ENCODE measurements at places on chromosomes 12 and 14. TPM values are rescaled to one million over a fixed set of nuclear protein-coding genes. Genes with fewer than 3 reads are reported as not detected.

The CNTN1 gene
- total RNA-seq: 27.3 TPM

The KRT3 gene
- not detected for total RNA-seq

The TRPV4 gene
- total RNA-seq: 0.42 TPM

The ABHD4 gene
- total RNA-seq: 27.9 TPM

The PRIMA1 gene
- total RNA-seq: 29.8 TPM

The LAG3 gene
- 1.2 TPM for total RNA-seq

The ZFHX2 gene
- 2.2 TPM for total RNA-seq

DNA sequence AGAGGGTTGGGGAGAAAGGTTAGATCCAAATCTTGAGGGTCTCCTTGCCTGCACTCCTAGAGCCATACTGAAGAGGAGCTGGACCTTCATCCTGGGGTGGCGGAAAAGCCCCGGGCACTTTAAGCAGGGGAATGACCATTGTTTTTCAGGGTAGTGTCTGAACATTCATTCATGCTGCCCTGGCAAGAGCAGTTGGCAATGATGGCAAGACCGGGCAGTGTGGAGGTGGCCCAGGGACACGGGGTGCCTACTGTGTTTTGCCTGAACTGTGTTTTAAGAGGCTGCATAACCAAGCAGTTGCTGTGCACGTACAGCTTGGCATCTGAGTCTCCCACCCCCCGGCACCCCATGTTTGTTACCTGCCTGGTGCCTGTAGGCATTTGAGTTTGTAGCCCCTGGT is 14.7 kb downstream of the TPCN1 start:
- no peaks in the 10 kb centered on the region for H3K27me3 ChIP-seq
- peaks cover 15% of the 10 kb centered on the region for H3K4me1 ChIP-seq
- DNase-seq: no peak
- no peak overlapping the region for H3K27ac ChIP-seq
- no peak overlapping the region for H3K4me3 ChIP-seq

GRCh38 chr12:89040146-89040964 is 311.9 kb downstream of the DUSP6 start:
- DNase-seq: no peak
- no peak overlapping the region for H3K4me3 ChIP-seq
- no peaks in the 10 kb centered on the region for H3K36me3 ChIP-seq
- H3K27me3 ChIP-seq: no peaks in the 10 kb centered on the region

DNA sequence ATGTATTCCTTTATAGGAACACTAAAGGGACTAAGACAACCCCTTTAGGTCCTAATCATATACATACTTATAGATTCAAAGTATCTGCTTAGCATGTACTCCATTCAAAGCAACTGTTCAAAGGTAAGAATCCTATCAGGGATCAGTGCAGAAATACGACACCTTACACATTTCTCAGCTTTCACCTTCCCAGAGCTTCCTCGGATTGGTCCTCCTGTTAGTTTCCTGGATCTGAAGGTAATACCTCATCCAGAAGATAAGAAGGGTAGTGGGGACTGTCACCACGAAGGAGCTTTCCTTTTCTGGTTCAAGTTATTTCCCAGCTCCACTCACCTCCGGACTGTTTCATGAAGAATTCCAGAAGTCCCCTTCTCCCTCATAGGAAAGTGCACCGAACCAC is 38.0 kb downstream of the RCOR1 start:
- no peak overlapping the region for H3K27ac ChIP-seq
- no peak for DNase-seq
- H3K27me3 ChIP-seq: no peaks in the 10 kb centered on the region
- H3K36me3 ChIP-seq: no peaks in the 10 kb centered on the region

DNA sequence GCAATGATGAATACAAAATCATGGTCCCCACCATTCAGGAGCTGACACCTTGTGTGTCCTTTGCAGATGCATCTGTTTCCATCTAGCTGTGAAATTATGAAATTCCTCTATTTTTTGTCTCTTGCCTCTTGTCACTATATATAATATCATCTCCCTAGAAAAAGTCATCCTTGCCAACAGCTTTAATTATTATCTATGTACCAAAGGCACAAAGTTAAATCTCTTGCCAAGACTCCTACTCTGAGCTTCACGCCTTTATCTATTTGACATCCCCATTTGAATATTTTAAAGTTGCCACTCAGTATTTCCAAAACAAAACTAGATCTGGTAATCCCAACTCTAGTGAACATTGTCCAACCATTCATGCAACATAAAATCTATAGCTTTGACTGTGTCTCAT is 32.0 kb upstream of the PRB2 start:
- no peak overlapping the region for H3K27ac ChIP-seq
- no peak overlapping the region for H3K4me3 ChIP-seq
- H3K27me3 ChIP-seq: no peaks in the 10 kb centered on the region
- no peak for DNase-seq
- H3K4me1 ChIP-seq: no peaks in the 10 kb centered on the region

DNA sequence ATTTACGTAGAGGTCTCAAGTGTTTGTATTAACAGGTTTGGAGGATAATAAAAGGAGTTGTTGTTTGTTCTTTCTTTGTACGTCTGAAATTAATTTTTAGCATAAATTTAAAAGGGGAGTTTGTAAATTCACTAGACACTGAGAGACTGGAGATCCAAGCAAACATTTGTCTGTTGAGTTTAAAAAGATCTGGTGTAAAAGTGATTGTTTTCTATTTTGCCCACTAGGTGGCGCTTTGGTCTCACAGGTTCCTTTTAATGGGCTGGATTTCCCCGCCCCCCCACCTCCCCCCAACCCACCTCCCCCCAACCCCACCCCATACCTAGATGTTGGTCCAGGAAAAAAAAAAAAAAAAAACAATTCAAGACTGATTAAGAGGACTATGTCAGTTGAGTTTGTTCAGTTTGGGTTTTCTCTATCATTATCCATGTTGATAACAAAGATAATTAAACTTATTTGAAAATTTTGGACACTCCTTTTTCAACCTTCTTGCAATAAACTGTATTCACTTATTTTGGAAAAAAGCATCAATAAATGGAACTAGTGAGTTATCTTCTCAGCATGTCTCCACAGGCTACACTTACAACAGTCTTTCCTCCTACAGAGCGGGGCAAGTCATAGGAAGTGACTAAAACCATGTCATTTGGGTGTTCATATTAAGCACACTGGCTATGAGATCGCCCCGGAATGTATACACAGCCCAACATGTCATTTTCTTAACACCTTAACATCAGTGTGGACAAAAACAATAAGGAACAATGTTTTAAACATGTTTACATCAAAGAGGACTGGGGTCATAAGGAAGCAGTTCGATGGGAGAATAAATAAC is 841.1 kb downstream of the NRXN3 start:
- no peak for DNase-seq
- H3K4me3 ChIP-seq: no peak overlapping the region
- no peaks in the 10 kb centered on the region for H3K27me3 ChIP-seq
- no peaks in the 10 kb centered on the region for H3K36me3 ChIP-seq

- no peaks in the 10 kb centered on the region for H3K27me3 ChIP-seq
- H3K4me3 ChIP-seq: no peak overlapping the region
- H3K4me1 ChIP-seq: no peaks in the 10 kb centered on the region
- no peak overlapping the region for H3K27ac ChIP-seq
- DNase-seq: no peak
- H3K36me3 ChIP-seq: no peaks in the 10 kb centered on the region
These were observed 146.2 kb downstream of the DACT1 start for GRCh38 chr14:58783792-58784511.

- H3K4me1 ChIP-seq: peaks cover 4% of the 10 kb centered on the region
- no peak overlapping the region for H3K27ac ChIP-seq
- H3K4me3 ChIP-seq: no peak overlapping the region
- no peaks in the 10 kb centered on the region for H3K27me3 ChIP-seq
- no peak for DNase-seq
These were observed 21.1 kb upstream of the CORO1C start for GRCh38 chr12:108752387-108752786.

- no peaks in the 10 kb centered on the region for H3K27me3 ChIP-seq
- peaks cover 5% of the 10 kb centered on the region for H3K4me1 ChIP-seq
- DNase-seq: no peak
- H3K27ac ChIP-seq: no peak overlapping the region
These were observed 2.0 kb downstream of the RABGGTA start for GRCh38 chr14:24269368-24269767.

GRCh38 chr12:119151445-119152026 is 27.2 kb upstream of the HSPB8 start:
- H3K27me3 ChIP-seq: no peaks in the 10 kb centered on the region
- no peak for DNase-seq
- H3K27ac ChIP-seq: no peak overlapping the region
- no peaks in the 10 kb centered on the region for H3K4me1 ChIP-seq
- H3K36me3 ChIP-seq: no peaks in the 10 kb centered on the region

DNA sequence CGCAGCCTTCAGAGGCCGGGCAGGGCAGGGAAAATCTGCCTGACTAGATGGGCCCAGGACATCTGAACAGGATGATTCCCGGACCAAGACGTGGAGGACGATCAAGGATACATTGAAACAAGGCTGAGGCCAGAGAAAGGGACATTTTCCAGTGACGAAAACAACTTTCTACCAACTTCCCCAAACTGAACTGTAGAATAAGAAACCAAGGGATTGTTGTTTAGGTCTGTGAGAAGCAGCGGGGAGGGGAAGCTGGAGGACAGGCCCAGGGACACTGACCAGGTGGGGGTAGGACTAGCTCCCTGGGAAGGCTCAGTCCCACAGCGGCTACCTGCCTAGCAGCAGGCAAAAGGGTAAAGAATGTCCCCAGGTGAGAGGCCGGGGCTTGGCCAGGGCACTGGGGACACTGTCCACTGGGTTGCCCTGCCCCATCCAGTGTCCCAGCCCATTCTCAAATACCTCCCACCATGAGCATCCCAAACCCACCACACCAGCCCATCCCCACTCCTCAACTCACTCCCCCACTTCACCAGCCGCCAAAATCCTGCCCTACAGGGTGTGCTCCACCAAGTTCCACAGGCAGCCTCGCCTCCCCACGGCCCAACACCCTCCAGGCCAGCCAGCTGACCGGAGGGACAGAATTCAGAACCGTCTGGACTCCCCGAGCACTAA is 995 bp downstream of the TNFRSF1A start:
- H3K27me3 ChIP-seq: no peaks in the 10 kb centered on the region
- H3K36me3 ChIP-seq: no peaks in the 10 kb centered on the region
- peak overlapping the region; percentile 99 for H3K27ac ChIP-seq
- DNase-seq: no peak

DNA sequence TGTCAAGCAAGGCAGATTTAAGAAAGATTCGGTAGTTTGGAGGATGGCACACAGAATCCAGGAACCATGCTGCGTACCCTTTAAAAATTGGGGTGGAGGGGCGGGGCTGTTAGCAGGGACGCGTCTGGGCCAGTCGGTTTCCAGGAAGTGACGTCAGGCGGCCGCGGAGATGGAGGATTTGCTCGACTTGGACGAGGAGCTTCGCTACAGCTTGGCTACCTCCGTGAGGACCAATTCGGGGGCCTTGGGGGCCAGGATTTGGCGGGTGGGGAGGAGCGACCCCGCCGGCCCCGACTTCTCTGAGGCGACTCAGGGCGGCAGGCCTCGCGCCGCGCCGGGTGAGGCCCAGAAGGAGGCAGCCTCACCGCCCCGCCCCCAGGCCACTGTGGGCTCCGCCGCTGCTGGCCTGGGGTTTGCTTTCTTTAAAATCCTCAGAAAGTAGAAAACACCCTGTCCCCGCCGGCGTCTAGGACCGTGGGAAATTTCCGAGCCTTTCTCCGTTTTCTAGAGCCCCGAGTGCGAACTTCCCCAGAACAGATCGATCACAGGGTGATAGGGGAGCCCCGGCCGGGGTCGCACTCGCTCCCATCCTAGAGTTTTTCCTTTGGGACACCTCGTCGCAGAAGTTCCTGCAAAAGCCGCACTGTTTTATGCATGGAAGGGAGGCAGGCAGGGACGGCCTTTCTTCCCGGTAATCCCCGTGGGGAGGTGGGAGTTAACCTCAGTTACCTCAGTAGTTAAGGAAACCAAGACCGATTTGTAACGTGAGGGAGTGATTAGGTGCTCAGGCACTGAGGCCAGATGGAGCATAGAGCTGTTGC is at the start of gene IFT43:
Gene IFT43, plus strand, starts transcription at position 146 of the 821 bp plus-strand sequence. Its CDS starts 24 bp downstream, at position 170.
- peaks cover 14% of the 10 kb centered on the region for H3K4me1 ChIP-seq
- peak within 1 kb of the TSS; percentile 72 for H3K27ac ChIP-seq
- no peaks in the 10 kb centered on the region for H3K27me3 ChIP-seq

- H3K36me3 ChIP-seq: peaks cover 30% of the 10 kb centered on the region
These were observed 2.1 kb downstream of the TNS2 start for GRCh38 chr12:53051881-53052412.

DNA sequence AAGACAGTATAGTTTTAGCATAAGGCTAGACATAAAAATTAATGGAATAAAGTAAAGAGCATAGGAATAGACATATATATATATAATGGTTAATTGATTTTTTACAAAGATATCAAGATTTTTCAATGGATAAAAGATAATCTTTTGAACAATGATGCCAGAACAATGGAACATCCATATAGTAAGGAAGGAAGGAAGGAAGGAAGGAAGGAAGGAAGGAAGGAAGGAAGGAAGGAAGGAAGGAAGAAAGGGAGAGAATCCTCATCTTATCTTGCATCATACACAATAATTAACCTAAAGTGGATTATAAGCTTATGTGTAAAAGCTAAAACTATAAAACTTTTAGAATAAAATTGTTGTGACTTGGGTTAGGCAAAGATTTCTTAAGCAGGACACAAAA is 9.8 kb upstream of the NELL2 start:
- H3K27me3 ChIP-seq: no peaks in the 10 kb centered on the region
- no peaks in the 10 kb centered on the region for H3K4me1 ChIP-seq
- no peaks in the 10 kb centered on the region for H3K36me3 ChIP-seq
- no peak for DNase-seq
- no peak overlapping the region for H3K27ac ChIP-seq

- DNase-seq: no peak
- no peaks in the 10 kb centered on the region for H3K36me3 ChIP-seq
- H3K4me3 ChIP-seq: no peak overlapping the region
- peaks cover 3% of the 10 kb centered on the region for H3K4me1 ChIP-seq
- no peaks in the 10 kb centered on the region for H3K27me3 ChIP-seq
These were observed 27.1 kb downstream of the ALDH1L2 start for GRCh38 chr12:105057174-105057573.

DNA sequence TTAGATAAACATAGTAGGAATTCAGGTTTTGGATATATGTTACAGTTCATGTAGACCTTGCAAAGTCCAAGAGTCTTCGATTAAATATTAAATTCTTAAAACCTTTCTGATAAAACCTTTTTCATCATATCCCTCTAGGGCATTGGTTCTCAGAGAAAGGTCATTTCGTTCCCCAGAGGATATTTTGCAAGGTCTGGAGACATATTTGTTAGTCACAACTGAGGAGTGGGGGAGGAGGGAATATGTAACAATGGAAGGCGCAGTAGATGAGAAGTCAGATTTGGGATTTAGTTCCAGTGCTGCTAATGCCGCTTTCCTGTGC is 5.3 kb downstream of the TMEM253 start:
- no peak overlapping the region for H3K4me3 ChIP-seq
- no peak for DNase-seq
- no peaks in the 10 kb centered on the region for H3K36me3 ChIP-seq
- no peaks in the 10 kb centered on the region for H3K27me3 ChIP-seq
- no peaks in the 10 kb centered on the region for H3K4me1 ChIP-seq

GRCh38 chr12:85275374-85275773 is 4.6 kb upstream of the ALX1 start:
- DNase-seq: no peak
- peaks cover 4% of the 10 kb centered on the region for H3K27me3 ChIP-seq
- H3K4me3 ChIP-seq: no peak overlapping the region
- no peaks in the 10 kb centered on the region for H3K36me3 ChIP-seq
- peaks cover 24% of the 10 kb centered on the region for H3K4me1 ChIP-seq

- no peaks in the 10 kb centered on the region for H3K27me3 ChIP-seq
- no peak for DNase-seq
- peak overlapping the region; percentile 77 for H3K27ac ChIP-seq
- no peak overlapping the region for H3K4me3 ChIP-seq
These were observed 9.7 kb downstream of the CKB start for GRCh38 chr14:103512701-103513611.

Measured in tibial nerve (tissue), 4 donors.